ENCODE measurements at places on chromosomes 13 and 19.
A peak's percentile ranks its signal among the peaks of the same experiment; 100 is the strongest.

DNA sequence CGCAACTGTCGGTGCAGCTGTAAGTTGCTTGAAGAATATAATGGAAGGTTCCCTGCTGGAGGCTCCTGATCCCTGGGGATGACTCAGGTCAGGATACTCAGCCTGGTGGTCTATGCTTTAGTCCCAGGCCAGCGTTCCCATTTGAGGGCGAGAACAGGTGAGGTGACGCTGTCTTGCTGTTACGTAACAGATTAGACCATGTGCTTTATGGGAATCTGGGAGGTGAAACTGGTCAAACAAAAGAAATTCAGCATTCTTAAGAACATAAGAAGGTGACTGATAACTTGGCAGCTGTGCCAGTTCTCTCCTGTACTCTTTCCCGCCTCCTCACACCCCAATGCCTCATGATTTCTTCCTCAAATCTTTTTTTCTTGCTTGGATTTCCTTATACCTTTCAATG, at the start of gene CXCL17:
Gene CXCL17 (minus strand): TSS at position 114 of the 400 bp plus-strand sequence. CDS start 114 bp downstream, outside the sequence.
- DNase-seq: no peak

GRCh38 chr13:99363949-99364348, 56.8 kb upstream of the GPR183 start:
- DNase-seq: no peak

GRCh38 chr13:114311387-114311786, 2.9 kb upstream of the CHAMP1 start:
- no peak for DNase-seq

DNA sequence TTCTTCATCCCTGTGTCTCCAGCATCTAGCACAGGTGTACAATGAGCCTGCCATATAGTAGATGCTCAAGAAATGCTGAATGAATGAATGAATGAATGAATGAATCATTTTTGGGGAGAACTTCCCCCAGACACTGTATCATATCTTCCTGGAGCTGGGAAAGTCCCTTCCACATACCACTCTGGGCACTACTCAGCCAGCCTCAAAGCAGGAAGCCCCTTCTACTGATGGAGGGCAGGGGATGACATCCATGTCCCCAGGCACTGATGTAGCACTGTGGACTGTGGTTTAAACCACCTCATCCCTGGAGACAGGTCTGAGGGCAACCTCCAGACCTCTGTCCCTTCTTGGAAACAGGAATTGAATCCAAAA, 4.8 kb downstream of the GNA15 start:
- DNase-seq: no peak

- no peak for DNase-seq
These were observed 2.3 kb downstream of the DHRS12 start for GRCh38 chr13:51801631-51802099.

GRCh38 chr13:22454586-22454985, 726.2 kb upstream of the SGCG start:
- no peak for DNase-seq

GRCh38 chr13:106233134-106233735, 302.2 kb downstream of the EFNB2 start:
- no peak for DNase-seq

DNA sequence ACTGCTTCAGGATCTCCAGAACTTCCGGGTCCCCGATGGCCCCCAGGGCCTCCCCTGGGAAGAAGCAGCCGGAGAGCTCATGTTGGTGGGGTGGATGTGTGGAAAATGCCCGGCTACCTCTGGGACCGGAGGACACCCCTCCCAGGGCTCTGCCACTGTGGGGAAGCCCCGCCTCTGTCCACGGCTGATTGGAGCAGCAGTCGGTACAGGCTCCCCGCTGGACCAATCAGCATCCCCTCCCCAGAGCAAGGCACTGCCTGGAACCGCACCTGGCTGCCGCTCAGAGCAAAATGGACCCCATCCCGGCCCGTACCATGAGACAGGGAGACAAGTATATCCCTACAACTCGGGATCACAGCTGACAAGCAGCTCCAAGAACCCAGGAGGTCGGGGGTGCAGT, 6.4 kb downstream of the DOHH start:
- no peak for DNase-seq

DNA sequence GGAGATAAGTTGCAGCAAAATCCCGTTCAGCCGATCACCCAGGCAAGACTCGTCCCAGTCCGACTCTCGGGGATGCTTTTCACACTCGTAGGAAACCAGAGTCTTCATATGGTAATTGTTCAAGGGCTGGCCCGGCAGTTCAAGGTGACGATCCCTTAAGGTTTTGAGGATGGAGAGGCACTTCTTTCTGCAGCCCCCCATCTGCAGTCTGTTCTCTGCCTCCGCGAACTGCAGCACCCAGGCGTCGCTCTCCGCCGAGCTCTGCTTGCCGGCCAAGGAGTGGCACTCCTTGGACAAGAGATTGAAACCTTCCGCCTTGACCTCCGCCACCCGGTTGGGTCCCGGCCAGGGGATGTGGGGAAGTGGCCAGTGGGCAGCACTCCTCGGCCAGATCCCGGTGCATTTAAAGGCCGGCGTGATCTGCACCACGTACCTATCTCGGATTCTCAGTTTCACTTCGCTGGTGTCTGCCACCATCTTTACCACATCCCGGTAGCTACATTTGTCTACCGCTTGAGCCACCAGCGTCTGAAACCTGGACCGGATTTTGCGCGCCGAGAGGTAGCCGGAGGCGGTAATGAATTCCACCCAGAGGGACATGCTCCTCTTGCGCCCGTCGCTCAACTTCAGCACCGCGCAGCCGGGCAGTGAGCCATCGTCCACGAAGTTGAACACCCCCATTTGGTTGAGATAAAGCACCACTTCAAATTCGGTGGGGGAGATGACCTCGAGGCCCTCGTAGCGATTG, 1.1 kb downstream of the MAB21L1 start:
- DNase-seq: no peak

- no peak for DNase-seq
These were observed 23.4 kb downstream of the ZDHHC20 start for GRCh38 chr13:21435687-21436151.

DNA sequence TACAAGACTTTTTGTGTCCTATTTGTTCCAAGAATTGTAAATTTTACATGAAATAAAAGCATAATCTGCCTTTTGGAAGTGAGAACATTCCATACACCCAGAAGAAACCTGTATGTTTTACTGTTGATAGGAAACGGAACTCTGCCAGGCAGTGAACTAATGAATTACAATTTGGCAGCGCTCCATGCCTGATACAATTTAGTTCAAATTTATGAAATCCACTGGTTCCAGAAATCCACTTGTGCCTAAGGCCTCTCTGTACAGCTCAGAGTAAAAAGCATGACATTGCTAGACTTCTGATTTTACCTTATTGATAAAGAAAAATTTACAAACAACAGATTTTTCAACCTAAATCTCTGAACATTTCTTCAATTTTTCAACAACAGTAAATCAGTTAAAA, 78.1 kb downstream of the PCDH9 start:
- DNase-seq: no peak

GRCh38 chr13:31056644-31057271, 104.9 kb downstream of the HSPH1 start:
- DNase-seq: no peak

GRCh38 chr19:51163257-51163656, 21.2 kb downstream of the SIGLEC7 start:
- DNase-seq: no peak

DNA sequence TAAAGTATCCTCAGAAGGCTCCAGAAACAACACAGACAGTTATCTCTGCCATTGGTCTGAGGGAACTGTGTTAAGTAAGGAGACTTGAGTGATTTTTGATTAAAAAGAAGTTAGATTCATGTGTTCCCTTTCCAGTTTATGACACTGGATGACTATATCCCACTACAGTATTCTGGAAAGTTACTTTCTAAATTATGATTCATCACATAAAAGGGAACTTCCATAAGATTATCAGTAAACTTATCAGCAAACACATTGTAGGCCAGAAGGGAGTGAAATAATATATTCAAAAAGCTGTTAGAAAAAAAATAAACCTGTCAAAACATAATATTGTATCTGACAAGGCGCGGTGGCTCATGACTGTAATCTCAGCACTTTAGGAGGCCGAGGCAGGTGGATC, 700.0 kb downstream of the SLITRK6 start:
- no peak for DNase-seq

GRCh38 chr13:74573654-74574053, 439.4 kb upstream of the KLF12 start:
- DNase-seq: no peak

- DNase-seq: no peak
These were observed 6.9 kb downstream of the TBXA2R start for GRCh38 chr19:3599776-3600187.

DNA sequence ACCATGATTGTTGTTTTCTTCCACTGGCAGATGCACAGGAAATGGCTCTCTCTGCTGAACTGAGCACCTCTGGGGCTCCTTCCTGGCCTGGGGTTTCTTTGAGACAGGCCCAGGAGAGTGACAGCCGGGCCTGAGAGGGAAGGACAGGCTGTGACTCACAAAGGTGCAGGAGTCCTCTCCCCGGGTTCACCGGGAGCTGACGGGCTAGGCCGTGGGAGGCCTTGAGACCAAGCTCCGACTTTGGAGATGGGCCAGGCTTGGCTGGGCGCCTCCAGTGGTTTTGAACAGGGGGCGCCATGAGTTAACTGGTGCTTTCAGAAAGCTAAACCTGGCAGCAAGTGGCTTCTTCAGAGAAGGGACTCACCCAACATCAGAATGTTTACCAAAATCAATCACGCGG, 143.4 kb downstream of the URI1 start:
- no peak for DNase-seq

DNA sequence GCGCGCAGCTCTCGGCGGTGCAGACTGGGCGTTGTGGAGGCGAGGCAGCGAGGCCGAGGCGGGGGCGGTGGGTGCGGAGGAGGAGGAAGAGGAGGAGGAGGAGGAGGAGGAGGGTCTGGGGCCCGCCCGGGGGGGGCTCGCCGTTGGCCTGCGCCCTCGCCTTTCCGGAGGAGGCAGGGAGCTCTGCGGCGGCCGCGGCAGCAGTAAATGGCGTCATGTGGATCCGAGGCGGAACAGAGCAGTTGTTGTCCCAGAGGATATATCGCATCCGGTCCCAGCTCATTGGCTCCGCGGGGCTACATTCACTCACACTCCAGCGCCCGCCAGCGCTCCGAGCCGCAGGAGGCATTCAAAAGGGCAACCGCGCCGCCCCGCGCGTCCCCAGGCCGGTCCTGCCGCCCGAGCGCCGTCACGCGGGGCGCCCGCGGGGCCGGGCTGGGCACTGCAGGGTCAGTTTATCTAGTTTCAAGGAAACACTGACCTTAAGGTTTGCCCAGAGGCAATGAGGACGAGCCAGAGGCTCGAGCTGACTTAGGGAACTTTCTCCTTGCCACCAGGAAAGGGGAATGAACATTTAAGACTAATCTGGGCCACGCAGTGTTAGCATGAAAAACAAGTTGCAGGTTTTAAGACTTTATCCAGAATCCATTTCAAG, at the start of gene SPRY2:
Gene SPRY2 (minus strand): TSS at position 26 of the 655 bp plus-strand sequence. CDS start 3,421 bp downstream, outside the sequence.
- DNase-seq: peak; percentile 32
